ENCODE measurements at places on chromosomes 3 and 15.

DNA sequence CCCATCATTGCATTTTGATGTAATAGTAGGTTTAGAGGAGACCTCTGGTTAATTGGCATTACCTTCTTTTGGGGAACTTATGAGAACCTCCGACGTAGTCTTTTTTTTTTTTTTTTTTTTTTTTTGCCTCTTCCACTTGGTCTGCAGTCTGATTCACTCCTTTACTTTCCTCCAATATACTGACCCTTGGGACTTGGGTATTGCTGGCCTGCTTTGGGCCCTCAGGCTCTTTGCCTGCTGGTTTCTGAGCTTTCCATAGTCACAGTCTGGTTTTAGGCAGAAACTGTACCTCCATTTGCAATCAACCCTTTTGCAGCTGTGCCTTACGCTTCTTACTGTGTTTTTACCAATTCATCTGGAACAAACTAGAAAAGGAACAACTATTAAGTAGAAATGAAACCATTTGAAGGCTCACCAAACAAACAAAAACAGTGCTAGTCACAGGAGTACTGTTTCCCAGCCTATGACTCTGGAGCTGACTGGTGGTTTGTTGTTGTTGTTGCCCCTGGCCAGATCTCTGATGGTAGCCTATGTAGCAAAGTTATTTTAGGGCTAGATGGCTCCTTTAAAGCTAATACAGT, 272.8 kb downstream of the BBX start:
- no peak for DNase-seq

DNA sequence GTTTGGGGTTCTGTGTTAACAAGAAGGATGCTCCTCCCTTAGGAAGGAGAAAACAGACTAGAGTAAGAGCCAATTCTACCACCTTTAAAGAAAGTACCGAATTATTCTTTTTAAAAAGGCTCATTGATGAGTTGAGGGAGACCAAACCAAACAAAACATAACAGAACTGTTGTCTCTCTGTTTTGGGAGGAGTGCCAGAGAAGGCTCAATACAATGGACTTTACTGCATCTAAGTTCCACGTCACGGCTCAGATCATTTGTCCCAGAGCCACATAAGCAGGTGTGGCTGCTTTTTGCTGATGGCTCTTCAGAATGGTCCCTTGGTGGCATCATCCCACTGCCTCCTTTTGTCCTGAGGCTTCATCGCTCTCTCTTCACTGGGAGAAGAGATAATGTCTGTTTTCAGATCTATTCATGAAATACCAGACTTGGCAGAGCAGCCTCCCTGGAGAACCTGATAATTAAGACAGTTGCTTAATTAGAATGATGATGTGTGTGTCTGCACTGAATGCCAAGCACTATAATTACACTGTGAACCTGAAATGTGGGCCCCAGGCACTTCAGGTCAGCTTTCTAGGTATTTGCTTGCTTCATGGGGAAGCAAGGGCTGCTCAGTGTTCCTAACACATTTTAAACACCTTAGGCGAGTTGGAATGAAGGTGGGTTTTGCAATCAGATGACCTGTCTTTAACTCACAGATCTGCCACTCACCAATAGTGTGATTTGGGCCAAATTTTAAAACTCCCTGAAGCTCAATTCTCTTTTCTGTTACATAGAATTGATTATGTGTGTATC, 335.2 kb upstream of the MCTP2 start:
- DNase-seq: no peak

DNA sequence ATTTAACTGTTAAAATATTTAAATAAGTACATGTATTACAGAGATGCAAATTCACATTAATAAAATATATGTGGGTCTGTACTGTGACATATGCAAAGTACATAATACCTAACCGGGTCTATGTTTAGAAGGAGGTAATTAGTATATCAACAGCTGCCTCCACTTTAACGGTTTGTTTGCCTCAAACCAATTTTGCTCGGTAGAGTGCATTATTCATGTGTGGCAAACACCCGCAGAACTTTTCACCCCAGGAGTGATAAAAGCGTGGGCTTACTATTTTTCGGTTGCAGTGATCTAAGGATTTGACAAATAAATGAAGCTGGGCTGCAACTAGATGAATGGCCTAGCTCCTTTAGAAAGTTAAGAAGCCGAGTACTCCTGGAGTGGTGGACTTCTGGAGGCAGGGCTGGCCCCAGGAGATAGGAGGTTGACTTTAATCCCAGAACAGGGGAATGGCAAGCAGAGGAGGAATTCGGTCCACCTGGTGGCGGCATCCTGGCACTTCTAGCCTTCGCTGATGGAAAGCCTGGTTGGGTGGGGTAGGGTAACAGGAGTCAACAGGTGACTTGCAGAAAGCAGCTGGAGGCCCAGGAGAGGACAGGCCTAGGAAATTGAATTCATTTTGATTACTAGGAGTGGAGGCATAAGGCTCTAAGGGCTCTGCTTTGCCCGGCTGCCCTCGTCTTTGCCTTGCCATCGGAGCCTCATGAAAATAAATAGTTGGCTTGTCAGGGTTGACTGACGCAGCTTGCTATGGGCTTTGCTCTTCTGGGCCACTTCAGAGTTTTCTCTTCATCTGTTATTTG, 2.4 kb downstream of the SLCO3A1 start:
- DNase-seq: no peak

DNA sequence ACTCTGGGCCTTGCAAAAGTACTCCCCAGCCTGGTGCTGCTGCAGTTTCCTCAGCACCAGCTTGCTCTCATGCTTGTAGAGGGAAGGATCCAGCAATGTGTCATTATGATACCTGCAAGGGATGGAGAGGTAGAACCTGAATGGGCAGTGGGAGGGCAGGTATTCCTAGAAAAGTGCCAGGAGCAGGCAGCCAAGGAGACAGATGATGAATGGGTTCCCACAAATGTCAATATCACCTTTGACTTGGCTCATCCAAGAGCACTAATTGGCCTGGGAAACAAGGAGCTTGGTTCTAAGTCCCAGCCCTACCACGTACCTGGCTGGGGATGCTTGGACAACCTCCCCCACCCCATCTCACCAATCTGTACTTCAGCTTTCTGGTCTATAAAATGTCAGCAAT, 9.4 kb downstream of the CILP start:
- DNase-seq: no peak

DNA sequence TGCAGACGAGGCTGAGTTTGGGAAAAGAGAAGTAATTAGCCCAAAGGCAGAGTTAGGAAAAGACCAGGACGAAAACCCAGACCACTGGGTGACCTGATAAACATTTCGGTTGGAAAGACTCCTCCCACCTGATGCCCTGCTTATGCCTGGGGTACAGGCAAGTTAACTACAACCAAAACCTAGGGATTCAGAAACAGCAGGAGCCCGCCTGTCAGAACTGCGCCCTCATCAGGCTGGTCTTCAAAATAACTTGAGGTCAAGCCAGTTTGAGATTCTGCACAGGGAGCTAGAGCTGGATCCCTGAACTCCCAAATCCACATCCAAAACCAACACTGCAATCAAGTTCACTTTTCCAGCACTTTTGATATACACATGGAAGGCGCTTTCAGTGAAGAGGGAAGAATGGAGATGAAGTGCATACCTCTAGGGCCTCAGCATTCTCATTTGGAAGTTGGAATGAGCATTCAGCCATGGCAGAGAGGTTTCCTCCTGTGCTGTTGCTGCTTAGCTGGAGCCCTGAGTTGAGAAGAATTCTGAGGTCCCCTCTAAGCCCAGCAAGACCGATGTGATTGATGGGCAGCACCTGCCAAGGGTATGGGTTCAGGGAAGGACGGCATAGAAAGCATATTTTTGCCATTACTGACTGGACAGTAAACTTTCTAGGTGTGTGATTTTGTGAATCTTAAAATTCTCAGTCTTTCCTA, 11.6 kb downstream of the TSEN2 start:
- no peak for DNase-seq

- no peak for DNase-seq
Measured at GRCh38 chr15:89291934-89292438, 42.6 kb downstream of the POLG start.

DNA sequence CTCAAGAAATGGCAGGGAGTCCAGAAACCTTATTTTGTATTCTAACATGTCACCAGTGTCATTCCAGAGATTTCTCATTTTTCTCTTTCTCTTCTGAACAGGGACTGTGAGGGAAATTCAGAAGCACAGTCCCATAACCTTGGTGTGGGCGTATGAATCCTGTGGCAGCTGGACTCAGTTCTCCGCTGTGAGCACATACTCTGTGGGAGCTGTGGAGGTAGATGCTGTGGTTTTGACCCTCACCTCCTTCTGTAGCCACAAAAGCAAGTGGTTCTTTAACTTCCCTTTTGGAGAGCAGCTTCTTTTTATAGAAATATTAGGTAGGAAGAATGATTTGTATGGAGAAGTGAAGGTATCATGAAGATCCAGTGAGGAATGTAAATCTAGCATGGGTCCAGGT, 13.4 kb downstream of the TMEM207 start:
- DNase-seq: no peak

- no peak for DNase-seq
Measured at GRCh38 chr3:57030721-57031120, 29.7 kb upstream of the SPATA12 start.

DNA sequence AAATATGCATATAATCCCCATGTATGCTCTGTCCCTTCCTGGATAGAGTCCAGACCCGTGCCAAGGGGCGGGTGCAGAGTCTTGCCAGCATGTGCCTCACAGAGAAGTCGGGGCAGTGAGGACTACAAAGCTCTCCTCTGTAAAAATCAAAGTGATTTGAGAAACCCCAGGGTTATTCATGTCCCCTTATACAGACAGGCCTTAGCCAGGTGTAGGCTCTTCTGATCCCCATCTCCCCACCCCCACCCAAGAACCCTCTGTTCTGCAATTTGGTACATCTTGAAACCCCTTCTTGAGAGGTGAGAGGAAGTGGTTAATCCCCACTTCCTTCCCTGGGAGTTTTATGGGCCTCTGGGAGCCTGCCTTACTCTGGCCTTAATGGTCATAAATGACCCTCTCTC, 24.7 kb downstream of the TRIM71 start:
- DNase-seq: no peak

GRCh38 chr3:38085311-38085942, 46.4 kb downstream of the DLEC1 start:
- DNase-seq: no peak

- no peak for DNase-seq
Measured at GRCh38 chr15:68211656-68212320, 6.7 kb upstream of the CALML4 start.

- no peak for DNase-seq
Measured at GRCh38 chr15:75073197-75073596, 49.8 kb downstream of the PPCDC start.

DNA sequence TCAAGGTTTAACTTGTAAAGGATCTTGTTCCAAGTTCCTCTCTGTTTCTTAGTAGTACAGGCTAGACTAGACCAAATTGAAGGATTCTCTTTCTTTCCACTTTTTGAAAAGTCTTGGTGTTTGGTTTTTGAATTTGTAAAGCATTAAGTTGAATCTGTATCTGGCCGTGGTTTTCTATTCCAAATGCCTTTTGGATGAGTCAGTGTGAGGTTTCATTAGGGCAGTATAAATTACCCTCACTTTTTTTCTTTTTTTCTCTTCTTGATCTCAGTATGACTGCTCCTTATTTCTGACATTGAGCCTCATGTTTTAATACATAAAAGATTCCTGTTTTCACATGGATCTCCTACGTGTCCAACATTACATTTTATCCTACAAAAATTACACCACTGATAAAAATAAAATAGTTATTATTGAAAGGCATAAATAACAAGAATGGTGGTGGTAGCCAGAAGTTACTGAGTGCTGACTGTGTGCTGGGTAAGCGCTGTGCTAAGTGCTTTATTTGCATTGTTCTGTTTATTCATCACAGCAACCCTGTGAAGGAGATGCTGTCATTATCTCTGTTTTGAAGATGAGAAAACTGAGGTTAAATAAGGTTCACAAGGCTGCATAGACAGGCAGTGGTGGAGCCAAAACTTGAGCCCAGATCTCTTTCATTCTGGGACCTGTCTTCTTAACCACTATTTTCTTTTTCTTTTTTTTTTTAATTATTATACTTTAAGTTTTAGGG, 48.3 kb downstream of the MITF start:
- DNase-seq: no peak

DNA sequence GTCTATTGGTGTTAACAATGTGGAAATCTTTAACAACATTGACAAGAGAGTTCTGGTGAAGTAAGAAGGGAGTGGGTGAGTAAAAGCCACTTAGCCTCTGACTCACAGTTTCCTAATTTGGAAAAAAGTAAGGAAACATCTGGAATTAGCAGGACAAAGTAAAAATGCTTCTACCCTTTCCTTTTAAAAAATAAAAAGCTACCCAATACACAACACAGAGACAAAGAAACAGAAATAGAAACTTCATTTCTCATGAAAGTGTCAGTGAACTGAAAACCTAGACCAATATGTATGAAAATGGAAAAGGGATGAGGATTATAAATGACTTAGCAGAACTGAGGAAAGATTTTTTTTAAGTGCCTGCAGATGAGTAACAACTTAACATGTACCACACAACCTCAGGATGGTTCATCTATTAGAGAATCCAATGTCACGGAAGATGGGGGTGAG, 65.4 kb downstream of the SSR3 start:
- no peak for DNase-seq

DNA sequence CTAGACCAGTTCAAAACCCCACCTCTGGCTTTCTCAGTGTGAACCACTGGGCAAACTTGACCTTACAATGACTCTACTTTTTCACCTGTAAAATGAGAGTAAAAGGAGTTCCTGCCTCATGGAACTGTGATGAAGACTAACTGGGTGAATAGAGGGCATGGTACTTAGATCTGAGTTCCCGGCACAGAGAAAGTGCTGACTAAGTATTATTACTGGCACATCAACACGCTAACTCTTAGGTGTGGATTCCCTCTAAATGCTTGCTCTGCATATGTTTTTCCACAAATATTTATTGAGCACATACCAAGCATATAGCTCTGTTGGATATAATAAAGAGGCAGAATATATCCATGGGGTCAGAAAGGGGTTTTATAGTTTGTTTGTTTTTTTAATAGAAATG, 437.8 kb downstream of the MAGI1 start:
- no peak for DNase-seq

DNA sequence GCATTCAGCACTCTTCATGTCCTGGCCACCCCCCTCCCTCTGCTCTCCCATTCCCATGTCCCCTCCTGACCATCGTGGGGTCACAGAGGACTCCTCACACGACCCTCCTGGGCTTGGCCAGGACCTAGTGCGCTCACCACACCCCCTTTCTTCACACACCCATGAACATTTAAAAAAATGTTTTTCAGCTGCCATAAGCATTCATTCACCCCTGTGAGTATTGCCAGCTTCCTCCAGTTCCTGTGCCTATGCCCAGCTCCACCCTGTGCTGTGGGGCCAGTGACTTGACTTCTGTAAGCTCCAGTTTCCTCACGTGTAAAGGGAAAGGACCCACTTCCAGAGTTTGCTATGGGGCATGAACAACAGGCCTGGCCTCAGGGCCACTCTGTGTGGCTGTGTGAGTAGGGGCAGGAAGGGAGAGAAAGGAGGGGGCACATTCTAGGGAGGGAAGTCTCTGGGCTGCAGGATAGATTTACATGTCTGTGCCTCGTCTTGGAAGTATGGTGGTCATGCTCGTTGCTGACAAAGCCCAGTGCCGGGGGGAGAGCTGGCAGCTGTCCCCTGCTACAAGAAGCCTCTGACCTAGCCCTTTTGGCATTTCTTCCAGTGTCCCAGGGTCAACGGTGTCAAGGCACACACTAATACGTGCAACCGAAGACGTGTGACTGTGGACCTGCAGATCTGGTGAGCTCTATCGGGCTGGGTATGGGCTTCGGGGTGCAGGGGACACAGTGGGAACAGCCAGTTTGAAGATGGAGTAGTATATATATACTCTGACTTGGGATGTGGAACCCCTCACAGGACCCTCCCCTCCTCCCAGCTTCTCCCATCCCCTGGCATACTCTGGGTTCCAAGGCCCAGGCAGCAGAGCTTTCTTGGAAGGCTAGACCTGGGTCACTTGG, 22.8 kb downstream of the ESYT3 start:
- no peak for DNase-seq

Measured in anterior cingulate cortex (tissue), 58 donors.